ENCODE measurements at places on chromosomes 3 and 15.
A peak's percentile ranks its signal among the peaks of the same experiment; 100 is the strongest.

DNA sequence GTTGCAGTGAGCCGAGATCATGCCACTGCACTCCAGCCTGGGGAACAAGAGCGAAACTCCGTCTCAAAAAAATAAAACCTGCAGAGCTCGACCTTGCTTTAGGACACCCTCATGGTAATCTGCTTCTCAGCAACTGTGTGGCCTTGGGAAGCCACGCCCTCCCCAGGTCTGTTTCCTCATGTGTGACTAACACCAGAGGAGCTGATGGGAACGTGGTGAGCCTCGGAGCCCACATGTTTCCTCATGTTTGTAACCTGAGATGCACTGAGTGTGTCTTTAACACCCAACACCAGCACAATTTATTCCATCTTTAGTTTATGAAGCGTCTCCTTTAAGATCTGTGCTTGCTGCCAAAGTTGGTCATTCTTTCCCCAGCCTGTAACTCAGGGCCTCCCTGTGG, 142.8 kb downstream of the OCA2 start:
- DNase-seq: no peak

DNA sequence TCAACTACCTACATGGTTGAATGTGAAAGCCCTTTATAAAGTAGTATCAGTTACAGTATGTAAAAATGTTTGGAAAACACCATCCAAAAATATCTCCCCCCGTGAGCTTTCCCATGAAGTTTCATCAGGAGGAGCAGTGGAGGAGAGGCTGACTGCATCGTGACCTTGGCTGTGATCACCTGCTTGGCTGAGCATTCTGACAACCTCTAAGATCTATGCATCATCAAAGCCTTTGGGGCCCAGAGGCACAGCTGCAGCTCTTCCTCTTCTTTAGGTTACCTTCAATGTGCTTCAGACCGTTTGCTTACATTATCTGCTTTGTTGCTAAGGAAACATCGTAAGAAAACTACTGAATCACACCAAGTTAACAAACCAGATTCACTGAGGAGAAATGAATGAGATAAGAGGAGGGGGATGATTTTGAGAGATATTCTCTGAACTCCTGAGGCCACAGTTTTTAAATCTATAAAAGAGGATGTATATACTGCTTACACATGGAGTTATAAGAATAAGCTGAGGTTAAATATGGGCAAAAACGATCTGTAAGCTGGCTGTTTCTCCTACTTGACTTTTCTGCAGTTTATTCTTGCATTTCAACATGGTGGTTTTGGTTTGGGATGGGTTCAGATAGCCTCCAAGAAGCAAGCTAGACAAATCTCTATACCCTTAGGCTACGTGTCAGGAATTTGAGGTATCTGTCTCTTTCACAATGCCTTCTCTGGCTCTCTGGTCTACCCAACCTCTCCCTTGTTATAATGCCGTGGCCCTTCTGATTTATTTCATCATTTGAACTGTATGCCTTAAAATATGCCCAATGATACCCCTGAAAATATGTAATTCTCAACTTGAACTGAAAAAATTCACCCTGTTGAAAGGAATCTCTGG, 4.0 kb downstream of the GCSAM start:
- peak; percentile 51 for DNase-seq

- no peak for DNase-seq
These were observed 17.3 kb downstream of the TBC1D2B start for GRCh38 chr15:78060232-78060631.

GRCh38 chr3:37243820-37244748, 69.7 kb upstream of the LRRFIP2 start:
- DNase-seq: peak; percentile 36

DNA sequence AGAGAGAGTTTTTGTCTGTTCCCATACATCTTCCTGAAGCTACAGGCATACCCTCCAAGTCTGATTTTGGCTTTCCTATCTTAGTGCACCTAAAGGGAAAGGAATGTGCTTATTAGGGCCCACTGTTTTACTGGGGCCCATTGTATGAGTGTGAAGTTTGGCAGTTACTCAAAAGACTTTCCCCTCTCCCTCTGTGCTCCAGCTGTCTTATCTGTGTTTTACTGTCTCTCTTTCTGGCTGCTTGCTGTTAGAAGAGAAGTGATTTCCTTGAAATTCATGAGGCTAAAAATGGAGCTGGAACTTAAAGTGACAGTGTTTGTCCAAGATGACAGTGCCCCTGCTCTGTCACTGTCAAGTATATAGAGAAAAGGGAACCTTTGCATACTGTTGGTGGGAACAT, 436.2 kb downstream of the OCA2 start:
- DNase-seq: no peak

DNA sequence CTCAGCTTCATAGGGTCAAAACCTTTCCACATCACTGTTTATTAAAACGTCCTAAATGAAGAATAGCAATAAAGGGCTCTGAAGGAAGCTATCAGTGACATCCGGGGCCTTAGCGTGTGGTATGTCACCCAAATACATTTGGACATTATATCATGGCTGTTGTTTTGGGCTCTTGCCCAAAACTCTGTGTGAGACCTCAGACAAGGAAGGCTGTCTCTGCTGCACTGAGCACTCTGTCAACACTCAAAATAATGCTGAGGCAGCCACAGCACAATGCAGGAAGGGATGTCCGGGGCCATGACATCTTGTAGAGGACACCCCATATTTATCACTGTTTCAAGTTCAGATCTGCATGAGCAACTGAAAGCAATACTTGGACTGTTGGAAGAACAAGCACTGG, 293.8 kb upstream of the WNT5A start:
- no peak for DNase-seq

DNA sequence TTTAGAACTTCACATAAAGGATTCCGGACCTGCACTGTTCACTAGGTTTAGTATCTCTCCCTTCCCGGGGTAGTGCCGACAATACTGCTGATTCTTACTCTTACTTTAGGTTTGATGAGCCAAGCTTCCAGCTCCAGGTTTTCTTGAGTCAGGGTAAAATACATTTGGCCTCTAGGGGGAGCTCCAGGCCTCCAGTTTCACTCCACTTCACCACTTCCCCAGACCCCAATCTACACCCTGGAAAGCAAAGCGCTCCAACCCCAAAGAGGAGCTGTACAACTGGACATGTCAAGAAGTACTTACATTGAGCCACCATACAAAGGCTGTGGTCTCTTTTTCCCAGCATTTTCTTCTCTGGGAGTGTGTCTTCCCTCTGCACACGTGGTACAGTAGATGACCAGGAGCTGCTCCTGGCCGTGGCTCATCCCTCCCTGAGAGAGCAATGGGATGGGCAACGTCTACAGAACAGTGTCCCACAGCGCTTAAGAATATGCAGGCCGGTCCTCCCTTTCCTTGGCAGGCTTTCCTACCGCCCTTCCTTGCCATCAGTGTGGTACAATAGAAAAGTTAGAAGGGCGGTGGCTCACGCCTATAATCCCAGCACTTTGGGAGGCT, 93.9 kb upstream of the CCDC80 start:
- peak; percentile 60 for DNase-seq

GRCh38 chr3:436053-436452, 239.5 kb downstream of the CHL1 start:
- no peak for DNase-seq

GRCh38 chr15:40330368-40330836, 6.9 kb downstream of the INAFM2 start:
- no peak for DNase-seq

DNA sequence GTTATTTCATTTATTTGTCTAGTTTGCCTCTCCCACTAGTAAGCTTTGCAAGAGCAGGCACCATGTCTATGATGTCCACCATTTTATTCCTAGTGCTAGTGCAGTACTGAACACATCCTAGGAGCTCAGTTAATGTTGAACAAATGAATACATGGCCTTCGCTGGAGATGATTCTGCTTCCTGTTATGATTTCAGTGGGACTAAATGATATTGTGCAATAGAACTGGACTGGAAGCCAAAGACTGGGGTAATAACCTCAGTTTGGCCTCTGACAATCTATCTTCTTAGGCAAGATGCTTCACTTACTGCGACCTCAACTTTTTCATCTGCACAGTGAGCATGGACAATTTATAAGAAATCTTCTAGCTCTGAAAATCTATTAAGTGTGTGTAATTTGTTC, 191.3 kb downstream of the ADAMTSL3 start:
- no peak for DNase-seq

- no peak for DNase-seq
These were observed 8.6 kb upstream of the TIPIN start for GRCh38 chr15:66364944-66365528.

DNA sequence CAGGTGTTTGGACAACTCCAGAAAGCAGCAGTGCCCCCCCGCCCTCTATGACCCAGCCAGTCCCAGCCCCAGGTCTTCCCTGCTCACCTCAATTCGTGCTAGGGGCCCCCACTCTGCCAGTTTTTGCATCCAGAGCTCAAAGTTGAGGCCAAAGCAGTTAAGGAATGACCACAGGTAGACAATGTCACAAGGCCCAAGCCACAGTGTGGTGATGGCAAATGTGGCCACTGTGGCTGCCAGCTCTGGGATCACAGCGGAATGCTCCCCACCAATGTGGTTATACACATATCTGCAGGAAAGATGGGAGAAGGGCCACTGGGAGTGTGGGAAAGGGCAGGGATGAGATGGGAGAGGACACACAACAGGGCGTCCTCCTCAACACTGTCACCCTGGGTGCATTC, 8.2 kb downstream of the KLHL40 start:
- DNase-seq: no peak

DNA sequence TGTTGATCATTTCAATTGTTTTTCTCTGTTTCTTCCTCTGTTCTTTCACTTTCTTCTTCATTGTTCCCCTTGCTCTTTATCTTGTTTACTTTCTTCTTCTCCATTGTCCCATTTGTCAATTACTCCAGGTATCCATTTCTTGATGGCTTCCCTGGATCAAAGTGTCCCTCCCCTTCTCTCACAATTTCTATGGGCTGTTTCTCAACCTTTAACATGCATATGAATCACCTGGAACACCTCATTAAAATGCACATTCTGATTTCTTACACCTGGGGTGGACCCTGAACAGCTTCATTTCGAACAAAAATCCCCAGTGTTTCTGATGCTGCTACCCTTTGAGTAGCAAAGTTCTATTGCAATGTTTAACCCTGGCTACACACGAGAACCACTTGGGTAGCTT, 454.8 kb downstream of the EPHA6 start:
- DNase-seq: no peak

- DNase-seq: no peak
These were observed 5.2 kb downstream of the HTR3C start for GRCh38 chr3:184058029-184058428.

- DNase-seq: no peak
These were observed 41.2 kb downstream of the HERC1 start for GRCh38 chr15:63792584-63792983.

DNA sequence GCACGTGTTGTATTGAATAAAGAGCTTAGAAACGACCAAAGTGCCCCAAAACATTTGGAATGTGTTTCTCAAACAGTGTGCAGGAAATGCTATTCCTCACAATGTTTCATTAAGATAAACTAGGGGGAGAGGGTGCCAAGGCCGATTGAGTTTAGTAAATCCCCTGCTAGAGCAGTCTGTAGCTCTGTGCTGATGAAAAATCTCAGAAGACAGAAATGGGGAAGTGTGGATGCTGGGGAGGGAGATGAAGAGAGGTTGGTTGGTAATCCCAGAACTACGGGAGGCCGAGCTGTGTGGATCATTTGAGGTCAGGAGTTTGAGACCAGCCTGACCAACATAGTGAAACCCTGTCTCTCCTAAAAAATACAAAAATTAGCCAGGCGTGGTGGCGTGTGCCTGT, 121.2 kb downstream of the FOXB1 start:
- DNase-seq: no peak

DNA sequence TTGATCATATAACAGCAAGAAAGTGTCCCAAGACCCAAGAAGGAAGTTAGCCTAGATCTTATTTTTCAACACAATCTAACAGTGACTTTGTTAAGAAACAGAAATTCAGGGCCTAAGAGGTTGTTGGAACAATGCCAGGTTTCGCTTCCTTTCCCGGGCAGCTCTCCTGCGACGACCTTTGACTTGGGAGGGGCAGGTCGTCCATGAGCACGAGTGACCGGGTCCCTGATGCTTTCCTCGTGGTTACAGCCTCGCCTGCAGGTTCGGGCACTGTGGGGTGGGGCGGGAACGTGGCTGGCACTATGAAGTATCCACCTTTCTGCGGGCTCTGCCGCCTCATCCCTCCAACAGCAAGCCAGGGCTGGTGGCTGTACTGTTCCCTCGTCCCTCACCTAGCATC, 90.1 kb upstream of the RGMA start:
- no peak for DNase-seq

- DNase-seq: no peak
These were observed 308.0 kb upstream of the THRB start for GRCh38 chr3:24802614-24803013.

- no peak for DNase-seq
These were observed 93.2 kb upstream of the MEF2A start for GRCh38 chr15:99472416-99473145.

Measured in germinal center (tissue), 1 donor.